ENCODE measurements at places on chromosomes 7 and 10. TPM values are rescaled to one million over a fixed set of nuclear protein-coding genes. Genes with fewer than 3 reads are reported as not detected.

Gene CC2D2B
- polyA plus RNA-seq, result 1.6 TPM

Gene SOSTDC1
- polyA plus RNA-seq, result 52.4 TPM

Gene CFAP70
- 22.6 TPM for polyA plus RNA-seq

Gene PPP1R17
- not detected for polyA plus RNA-seq

Gene FMC1
- polyA plus RNA-seq, result 26.7 TPM

Gene ICA1
- polyA plus RNA-seq, result 33.6 TPM

Gene TRIM50
- 0.24 TPM for polyA plus RNA-seq

Gene SPDYE1
- 1.8 TPM for polyA plus RNA-seq

Gene FIS1
- 176 TPM for polyA plus RNA-seq

Gene HMX2
- 1.6 TPM for polyA plus RNA-seq

Gene TMEM213
- polyA plus RNA-seq, result 45.9 TPM

Gene C10orf53
- not detected for polyA plus RNA-seq

Gene CRTAC1
- polyA plus RNA-seq, result 30.6 TPM

Gene GIMAP6
- 14.0 TPM for polyA plus RNA-seq

Gene PGAM2
- 2.2 TPM for polyA plus RNA-seq

Gene CYCS
- polyA plus RNA-seq, result 141 TPM

Gene PON1
- 0.41 TPM for polyA plus RNA-seq

Gene KLHDC10
- 41.9 TPM for polyA plus RNA-seq

Gene OIT3
- 4.9 TPM for polyA plus RNA-seq

Gene GIMAP8
- 8.8 TPM for polyA plus RNA-seq

Gene COBL
- polyA plus RNA-seq, result 26.5 TPM

Gene KCNMA1
- polyA plus RNA-seq, result 3.9 TPM

Gene MYO3A
- polyA plus RNA-seq, result 8.0 TPM

Gene ADCY1
- polyA plus RNA-seq, result 3.8 TPM

Gene PAX4
- polyA plus RNA-seq, result not detected

Gene APBB1IP
- 1.3 TPM for polyA plus RNA-seq

Gene ARHGEF5
- polyA plus RNA-seq, result 17.6 TPM

Gene NPSR1
- polyA plus RNA-seq, result not detected

Gene TAS2R5
- 1.9 TPM for polyA plus RNA-seq

Gene FAM25G
- polyA plus RNA-seq, result not detected

Gene CUBN
- 263 TPM for polyA plus RNA-seq

Gene POLR3A
- polyA plus RNA-seq, result 21.4 TPM

Gene GBX1
- 0.28 TPM for polyA plus RNA-seq

Gene KIAA1217
- polyA plus RNA-seq, result 83.5 TPM

Gene PTF1A
- polyA plus RNA-seq, result not detected
